ENCODE measurements at places on chromosomes 2 and 18.

DNA sequence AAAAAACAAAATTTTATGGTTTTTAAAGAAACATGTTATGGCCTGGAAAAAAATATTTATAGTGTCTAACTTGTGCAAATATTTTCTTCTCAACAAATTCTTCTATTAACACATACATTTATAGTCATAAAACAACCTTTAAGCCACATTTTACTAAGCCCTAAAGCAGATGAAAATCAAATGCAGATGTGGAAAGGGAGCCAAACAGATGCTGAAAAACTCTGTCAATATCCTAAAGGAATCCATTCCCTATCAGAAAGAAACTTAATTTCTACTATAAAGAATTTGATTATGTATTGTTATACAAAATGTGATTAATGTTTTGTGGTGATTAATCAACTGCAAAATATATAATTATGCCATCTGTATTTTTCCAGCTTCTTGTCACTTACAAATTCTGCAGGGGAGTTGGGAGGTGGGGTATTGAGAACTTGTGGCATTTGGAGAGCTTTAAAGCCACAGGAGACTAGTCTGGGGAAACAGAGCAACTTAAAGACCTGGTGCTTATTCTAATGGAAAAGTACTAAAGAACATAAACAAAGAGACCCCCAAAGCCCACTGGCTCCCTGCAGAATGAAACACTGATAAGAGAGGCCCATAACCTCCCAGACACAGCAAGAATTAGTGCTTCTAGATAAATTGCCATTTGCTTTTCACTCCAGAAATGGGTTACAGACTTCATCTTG lies 1721.0 kb upstream of the PIK3C3 start:
- no peak for DNase-seq

GRCh38 chr2:230927711-230928341 lies 2.8 kb upstream of the GPR55 start:
- no peak for DNase-seq

GRCh38 chr2:85326406-85327159 lies 1.2 kb downstream of the TGOLN2 start:
- no peak for DNase-seq

GRCh38 chr2:200449149-200449548 lies 60.7 kb downstream of the KCTD18 start:
- no peak for DNase-seq

- no peak for DNase-seq
These were observed 419.7 kb downstream of the GALR1 start for GRCh38 chr18:77669331-77669730.

GRCh38 chr2:236774171-236774570 lies 204.5 kb downstream of the ACKR3 start:
- no peak for DNase-seq

GRCh38 chr2:192123847-192124246 lies 70.9 kb downstream of the TMEFF2 start:
- no peak for DNase-seq

- DNase-seq = no peak
These were observed 22.7 kb downstream of the KCNF1 start for GRCh38 chr2:10934308-10934978.

GRCh38 chr18:9188359-9189231 lies 52.0 kb downstream of the ANKRD12 start:
- DNase-seq = no peak

- no peak for DNase-seq
These were observed 19.0 kb upstream of the CXCR4 start for GRCh38 chr2:136136931-136137330.

GRCh38 chr2:175832866-175833265 lies 169.2 kb downstream of the LNPK start:
- no peak for DNase-seq

DNA sequence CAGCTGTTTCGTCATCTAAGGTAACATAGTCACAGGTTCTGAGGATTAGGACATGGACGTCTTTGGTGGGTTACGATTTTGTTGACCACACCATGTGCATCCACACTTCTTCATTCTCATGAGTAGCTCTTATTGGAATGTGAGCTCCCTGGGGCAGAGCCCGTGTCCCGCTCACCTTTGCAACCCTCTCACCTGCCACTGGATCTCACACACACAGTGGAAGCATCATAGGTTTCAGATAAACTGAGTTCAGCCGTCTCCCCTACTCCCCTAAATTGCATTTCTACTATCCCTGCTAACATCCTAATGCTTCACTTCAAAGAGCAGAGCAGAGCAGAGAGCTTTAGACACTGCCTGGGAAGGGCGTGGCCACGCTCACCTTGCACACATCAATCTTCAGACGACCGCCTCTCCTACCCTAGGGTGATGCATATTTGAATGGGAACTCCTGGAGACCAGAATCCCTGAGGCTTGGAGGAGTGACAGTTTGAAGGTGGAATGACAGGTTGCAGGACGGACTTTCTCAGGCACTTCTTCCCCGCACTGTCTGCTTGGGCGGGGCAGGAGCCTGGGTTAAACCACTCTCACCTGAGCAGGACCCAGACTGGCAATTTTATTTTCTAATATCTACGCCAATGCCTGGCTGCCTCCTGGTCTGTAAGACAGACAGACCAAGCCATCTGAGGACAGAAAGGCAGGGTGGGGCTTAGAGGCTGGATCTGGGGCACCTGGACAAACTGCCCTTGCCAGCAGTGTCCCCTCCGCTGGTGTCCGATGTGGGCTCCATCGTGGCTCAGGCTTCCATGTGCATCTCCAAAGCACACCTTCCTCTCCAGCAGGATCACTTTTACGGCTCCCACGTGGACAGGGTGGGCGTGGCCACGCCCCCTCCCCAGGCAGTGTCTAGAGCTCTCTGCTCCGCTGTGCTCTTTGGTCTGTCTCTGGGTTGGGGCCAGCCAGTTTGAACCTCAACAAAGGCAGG lies 229.5 kb upstream of the COPS8 start:
- DNase-seq = no peak

GRCh38 chr2:38465789-38466127 lies 88.7 kb upstream of the ATL2 start:
- DNase-seq = no peak

- DNase-seq = no peak
These were observed 331.0 kb downstream of the METTL4 start for GRCh38 chr18:2240311-2240705.

GRCh38 chr2:82796132-82796531 lies 1662.9 kb downstream of the SUCLG1 start:
- no peak for DNase-seq

- no peak for DNase-seq
These were observed 160.0 kb downstream of the BCL2 start for GRCh38 chr18:63159590-63159989.

GRCh38 chr2:112154246-112155117 lies 16.3 kb downstream of the FBLN7 start:
- no peak for DNase-seq

GRCh38 chr18:8224576-8224975 lies 384.7 kb upstream of the RAB12 start:
- no peak for DNase-seq

DNA sequence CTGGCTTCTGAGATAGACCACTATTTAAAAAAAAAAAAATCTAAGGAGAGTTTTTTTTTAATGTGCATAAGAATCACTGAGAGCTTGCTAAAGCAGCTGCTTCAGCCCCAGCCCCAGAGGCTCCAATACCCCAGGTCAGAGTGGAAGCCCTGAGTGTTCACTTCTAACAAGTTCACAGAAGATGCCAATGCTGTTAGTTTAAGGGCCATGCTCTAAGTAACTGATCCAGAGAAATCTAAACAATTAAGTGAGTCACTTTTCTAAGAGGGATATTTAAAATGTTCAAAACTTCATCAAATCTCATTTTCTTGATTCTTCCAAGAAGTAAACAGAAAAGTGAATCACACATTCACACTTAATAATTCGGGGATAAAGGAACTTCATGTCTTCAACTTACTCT lies 126.4 kb upstream of the CD226 start:
- no peak for DNase-seq

DNA sequence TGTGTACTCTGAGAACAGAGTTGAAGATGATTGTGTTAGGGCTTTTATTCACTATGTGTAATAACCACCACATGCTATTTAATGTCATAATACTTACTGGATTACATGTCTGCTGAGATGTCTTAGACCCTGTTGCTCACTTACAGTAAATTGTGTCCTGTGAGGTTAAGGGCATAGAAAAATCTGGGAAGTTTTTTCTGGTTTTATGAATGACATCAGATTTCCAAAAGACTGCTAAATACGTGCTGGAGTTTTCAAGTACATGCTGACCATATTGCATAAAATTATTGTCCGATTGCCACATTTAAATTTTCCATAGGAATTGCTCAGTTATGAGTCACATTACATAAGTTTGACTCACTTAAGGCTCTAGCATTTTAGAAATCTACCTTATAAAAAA lies 96.7 kb upstream of the COL5A2 start:
- DNase-seq = no peak

GRCh38 chr2:78861546-78861945 lies 164.0 kb upstream of the REG3G start:
- no peak for DNase-seq

GRCh38 chr2:135265960-135266490 lies 213.9 kb downstream of the RAB3GAP1 start:
- DNase-seq = no peak

GRCh38 chr2:150351922-150352321 lies 135.5 kb downstream of the RND3 start:
- no peak for DNase-seq

DNA sequence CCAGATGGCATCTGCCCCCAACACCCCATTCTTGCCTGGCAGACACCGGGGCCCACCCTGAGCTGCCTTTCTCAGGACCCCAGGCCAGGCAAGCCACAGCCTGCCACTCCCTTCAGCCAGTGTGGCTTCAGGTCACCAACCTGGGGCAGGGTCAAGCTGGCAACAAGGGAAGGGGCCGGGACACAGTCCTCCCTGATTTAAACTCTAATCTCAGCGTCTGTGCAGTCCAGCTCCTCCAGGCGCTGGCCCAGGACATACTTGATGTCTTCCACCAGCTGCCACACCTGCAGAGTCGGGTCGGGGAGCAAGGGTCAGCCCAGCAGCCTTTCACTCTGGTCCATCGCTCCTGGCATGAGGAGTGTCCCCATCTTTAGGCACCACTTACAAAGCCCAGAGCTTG lies 29.0 kb upstream of the ALPP start:
- DNase-seq = no peak

- DNase-seq = no peak
These were observed 608.7 kb downstream of the CNTNAP5 start for GRCh38 chr2:124633812-124634211.

DNA sequence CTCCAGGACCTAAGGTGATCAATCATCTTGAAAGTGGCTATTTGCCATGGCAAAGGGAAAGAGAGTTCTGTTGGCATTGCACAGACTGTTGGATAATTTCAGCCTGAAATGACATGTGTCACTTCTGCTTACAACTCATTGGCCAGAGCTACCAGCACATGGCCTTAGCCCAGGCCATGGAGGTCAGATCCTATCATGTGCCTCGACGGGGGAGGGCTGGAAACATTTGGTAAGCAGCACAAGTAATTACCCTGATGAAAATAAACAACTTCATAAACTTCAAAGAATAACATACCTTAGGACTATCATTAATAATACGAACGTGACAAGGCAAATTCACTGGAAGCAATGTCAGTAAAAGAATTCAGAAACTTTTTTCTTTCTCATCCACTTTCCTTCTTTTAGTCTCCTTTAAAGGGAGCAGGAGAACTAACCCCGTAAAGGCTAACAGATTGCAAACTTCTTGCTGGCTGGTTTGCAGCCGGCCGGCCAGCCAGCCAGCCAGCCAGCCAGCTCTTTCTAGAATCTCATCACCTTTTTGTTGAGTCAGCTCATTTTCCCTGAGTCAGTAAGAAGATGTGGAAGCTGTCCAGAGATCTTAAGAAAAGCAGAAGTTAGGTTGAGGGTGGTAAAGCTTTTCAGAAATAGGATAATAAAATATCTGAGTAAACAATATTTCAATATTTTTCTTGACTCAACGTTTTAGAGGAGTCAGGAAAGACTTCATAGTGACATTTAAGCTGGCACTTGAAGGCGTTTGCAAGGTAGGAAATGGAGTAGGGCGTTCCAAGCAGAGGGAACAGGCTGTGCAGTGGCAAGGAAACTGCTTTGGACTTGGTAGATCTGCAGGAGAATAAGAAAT lies 31.9 kb downstream of the CNRIP1 start:
- DNase-seq = no peak

DNA sequence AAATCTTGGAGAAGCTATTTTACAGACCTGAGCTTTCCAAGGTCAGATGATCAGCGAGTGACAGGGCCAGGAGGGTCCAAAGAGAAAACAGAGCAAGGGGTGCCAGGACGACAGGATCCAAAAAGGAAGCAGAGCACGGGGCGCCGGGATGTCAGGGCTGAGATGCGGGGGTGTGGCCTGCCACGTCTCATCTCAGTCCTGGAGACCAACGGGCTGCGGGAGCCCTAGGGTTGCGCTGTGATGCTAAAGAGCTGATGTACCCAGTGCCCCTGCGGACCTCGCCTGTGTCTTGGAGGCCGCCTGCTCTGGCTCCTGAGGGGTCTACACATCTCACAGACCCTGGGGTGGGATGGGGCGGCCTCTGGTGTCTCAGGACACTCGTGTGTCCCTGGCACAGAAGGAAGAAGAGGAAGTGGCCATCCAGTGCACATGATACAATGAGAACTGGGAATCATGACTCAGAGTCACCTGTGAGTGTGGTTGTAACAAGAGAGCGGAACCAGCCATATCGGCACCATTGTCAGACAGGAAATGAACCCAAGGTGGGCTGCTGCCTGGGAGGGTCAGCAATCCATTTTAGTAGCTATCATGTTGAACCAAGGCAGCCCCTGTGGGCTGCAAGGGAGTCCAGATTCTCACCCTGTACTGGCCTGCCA lies 97.8 kb downstream of the MYT1L start:
- no peak for DNase-seq

GRCh38 chr2:38835015-38835601 lies 40.6 kb downstream of the DHX57 start:
- DNase-seq = no peak

- DNase-seq = no peak
These were observed 44.7 kb downstream of the TTR start for GRCh38 chr18:31636387-31636786.

DNA sequence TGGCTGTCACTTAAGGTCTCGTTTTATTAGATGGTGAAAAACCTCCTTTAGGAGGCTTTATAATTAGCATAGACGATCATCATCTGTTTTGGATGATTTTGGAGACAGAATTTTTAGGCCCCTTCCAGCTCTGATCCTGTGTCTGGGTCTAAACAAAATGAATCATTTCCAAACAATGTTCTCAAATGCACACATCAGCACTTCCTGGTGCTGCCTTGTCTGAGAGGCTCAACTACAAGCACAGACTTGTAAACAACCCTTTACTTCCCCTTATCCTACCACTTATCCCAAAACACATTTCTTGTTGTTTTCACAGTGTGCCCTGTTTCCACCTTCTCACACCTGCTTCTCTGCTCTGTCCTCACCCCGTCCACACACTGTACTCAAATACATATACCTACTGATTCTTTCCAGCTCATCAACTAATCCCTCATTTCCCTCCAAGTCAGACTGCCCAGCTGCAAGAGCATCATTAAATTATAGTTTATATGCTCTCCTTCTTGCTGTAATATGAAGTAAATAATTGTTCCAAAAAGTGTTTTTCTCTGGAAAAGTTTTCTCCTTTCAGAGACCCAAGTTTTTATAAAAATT lies 71.2 kb upstream of the COL3A1 start:
- no peak for DNase-seq
